Left lung (tissue), 14 donors: ENCODE measurements at places on chromosomes 1 and 21. TPM values are rescaled to one million over a fixed set of nuclear protein-coding genes. Genes with fewer than 3 reads are reported as not detected.

The FAM78B gene
- 0.89 TPM for polyA plus RNA-seq

The STIL gene
- polyA plus RNA-seq, result 13.2 TPM

The RPAP2 gene
- 28.7 TPM for polyA plus RNA-seq

The PAQR6 gene
- 2.5 TPM for polyA plus RNA-seq

The KLHDC9 gene
- polyA plus RNA-seq, result 7.7 TPM

The PDC gene
- polyA plus RNA-seq, result 0.27 TPM

The IGSF3 gene
- polyA plus RNA-seq, result 46.4 TPM
